ENCODE measurements at places on chromosomes 3 and 15.

- DNase-seq, result no peak
Observed at GRCh38 chr3:101413656-101414055, 93.3 kb upstream of the IMPG2 start.

DNA sequence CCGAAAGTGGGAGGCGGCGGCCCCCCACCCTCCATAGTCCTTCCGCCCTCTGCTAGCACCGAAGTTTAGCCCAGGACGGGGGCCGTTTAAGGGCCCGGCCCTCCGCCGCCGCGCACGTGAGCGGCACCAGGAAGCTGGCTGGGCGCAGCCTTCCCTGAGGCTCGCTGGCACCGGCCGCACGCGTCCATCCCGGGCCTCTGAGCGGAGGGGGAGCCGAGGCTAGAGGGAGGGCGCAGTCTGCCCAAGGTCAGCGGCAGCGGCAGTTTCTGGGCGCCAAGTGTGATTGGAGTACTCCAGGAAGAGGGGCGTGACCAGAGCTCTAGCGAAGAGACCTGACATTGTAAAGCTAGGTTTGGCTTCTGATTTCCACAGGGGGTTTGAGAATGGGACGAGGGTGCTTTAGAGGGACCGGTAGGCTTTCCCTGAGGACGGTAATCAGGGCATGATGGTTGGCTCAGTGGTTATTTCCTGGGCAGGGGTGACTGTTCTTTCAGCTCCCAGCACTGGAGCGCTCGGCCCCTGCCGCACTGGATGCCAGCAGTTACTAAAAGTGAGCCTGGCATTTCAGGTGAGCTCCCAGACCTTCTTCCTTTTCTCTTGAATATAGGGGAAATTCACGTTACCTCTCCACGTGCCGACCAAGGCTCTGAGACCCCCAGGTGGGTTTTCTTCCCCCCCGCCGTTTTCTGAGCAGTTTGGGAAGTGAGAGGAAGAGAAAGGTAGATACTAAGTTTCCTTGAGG, 853 bp downstream of the TEX264 start:
- DNase-seq, result no peak

DNA sequence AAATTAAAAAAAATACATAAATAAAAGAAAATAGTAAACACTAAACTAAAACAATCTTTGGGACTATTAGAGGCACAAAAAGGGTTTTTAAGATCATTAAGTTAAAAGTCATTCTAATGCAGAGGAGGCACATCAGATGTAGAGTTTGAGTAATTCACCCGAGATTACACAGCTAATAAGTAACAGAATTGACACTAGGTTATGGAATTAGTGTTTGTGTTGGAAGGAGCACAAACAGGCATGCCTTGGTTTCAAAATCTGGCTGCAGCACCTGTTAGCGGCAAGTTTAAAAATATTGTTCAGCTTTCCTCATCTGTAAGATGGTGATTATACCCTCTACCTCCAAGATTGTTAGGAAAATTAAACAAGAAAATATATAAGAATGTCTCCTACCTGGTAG, 39.0 kb downstream of the RASA2 start:
- DNase-seq, result no peak

GRCh38 chr3:184289426-184289938, 9.6 kb upstream of the PSMD2 start:
- DNase-seq, result no peak

DNA sequence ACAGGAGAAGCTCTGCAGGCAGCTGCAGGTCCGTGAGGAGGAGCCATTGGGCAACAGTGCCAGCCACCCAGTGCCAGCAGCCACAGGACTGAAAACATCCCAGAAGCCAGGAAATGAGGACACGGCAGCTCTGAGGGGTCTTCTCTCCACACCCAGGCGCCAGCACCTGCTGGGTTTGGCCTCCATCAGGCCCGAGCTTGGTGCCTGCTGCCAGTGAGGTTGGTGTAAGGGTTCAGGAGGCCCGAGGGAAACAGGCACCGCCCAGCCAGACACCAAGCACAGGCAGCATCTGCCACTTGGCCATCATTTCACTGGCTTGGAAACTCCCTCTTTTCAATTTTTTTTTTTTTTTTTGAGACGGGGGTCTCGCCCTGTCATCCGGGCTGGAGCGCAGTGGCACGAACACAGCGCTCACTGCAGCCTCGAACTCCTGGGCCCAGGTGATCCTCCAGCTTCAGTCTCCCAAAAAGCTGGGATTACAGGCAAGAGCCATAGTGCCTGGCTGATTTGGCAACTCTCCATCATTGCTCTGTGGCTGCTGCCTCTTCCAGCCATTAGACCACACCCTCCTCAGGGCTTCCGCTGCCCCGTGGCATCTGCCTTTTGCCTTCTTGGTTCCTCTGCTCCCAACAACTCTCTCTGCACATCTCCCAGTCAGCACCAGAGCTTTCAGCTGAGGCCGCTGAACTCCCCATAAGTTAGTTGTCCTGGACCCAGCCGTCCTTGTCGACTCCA, 1.5 kb upstream of the ITIH3 start:
- no peak for DNase-seq

GRCh38 chr3:169641167-169641566, 22.3 kb downstream of the MECOM start:
- no peak for DNase-seq

DNA sequence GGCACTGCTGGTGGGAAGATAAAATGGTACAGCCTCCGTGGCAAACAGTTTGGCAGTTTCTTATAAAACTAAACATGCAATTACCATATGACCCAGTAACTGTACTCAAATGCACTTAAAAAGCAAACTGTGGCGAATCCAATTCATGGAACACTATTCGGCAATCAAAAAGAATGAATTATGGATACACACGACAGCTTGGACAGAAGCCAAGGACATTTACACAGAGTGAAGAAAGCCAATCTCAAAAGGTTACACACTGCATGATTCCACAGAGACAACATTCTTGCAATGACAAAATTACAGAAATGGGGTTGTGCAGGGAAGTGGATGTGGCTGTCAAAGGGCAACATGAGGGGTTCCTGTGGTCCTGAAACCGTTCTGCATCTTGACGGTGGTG, 122.1 kb upstream of the IQSEC1 start:
- no peak for DNase-seq

DNA sequence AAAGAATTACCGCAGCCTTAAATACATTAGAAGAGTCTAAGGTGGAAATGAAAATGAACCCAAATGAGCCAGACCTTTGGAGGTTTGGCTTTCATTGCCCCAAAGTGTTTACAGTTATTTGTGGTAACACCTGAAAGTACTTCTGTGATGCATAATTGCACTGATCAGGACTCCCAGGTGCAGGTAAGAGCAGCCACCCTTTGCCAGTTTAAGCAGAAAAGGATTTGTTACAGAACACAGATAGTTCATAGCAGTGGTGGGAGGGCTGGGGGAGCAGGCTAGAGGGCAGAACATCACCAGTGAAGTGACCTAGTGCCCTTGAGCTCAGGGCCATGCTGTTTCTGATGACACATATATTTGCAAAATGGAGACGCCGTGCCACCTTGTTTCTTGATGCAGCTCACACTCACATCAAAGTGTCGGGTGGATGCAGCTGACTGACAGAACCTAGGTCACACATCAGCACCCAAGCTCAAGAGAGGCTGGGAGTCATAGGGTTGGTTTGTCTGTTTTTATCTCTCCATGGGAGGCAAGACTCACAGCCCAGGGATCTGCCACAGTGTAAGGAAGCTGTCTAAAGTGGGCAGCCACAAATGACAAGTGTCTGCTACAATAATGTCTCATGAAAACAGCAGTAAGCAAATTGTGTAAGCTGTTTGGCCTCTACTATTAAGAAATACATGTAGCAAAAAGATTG, 49.1 kb downstream of the NEK11 start:
- DNase-seq, result no peak

GRCh38 chr3:71271596-71271995, 311.9 kb downstream of the FOXP1 start:
- no peak for DNase-seq

- DNase-seq, result no peak
Observed at GRCh38 chr3:42654331-42655201, 1.1 kb downstream of the ZBTB47 start.

DNA sequence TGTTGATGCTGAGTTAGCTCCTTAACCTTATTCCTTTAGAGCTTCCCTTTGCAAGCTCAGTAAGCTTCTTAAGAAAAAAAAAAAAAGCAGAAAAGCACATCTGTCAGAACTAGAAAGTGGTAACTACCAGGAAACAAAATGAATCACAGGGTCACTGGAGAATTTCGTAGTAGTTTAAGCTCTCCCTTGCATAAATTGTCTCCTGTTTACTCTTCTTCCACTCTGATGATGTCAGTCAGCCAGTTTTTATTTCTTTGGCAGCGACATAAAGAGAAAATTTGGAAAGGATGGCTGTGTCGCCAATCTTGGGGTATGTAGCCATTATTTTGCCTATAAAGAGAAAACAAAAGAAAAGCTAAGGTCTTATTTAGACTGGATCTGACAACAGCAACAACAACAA, 3.2 kb upstream of the GABRR3 start:
- DNase-seq, result no peak

DNA sequence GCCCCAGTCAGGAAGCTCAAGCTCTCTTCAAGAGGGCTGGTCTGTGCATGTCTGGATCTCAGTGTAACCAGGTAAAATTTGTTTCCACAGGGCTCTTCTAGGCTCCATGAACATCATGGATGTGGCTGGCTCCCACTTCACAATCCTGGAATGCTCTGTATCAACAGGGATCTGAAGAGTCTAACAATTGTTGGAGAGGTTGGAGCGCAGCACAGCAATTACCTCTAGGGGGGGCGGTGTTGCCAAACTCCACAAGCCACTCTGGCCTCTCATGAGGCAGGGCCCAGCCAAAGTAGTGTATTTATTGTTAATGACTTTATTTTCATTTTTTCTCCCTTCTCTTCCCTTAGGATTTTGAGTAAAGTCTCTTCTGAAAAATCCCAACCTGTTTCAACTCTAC, 6.1 kb upstream of the EIF2B5 start:
- no peak for DNase-seq

DNA sequence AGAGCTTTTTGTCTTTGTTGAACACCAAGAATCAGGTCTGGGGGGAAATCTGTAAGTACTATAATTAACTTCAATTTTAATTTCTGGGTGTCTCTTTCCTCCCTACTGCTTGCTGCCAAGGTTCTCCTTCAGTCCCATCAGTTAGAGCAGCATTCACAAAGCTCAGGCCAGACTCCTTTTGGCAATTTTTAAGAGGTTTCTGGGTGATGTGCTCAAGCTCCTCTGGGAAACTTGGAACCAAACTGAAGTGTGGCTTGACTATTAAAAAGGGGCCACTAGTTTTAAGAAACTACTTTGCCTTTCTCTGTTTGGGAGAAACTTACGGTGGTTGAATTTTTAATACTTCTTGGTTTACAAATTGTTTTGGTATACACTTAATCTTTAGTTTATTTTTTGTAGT, 227.7 kb upstream of the SOX2 start:
- no peak for DNase-seq

- DNase-seq, result no peak
Observed at GRCh38 chr3:45795509-45795881, 841 bp downstream of the SLC6A20 start.

DNA sequence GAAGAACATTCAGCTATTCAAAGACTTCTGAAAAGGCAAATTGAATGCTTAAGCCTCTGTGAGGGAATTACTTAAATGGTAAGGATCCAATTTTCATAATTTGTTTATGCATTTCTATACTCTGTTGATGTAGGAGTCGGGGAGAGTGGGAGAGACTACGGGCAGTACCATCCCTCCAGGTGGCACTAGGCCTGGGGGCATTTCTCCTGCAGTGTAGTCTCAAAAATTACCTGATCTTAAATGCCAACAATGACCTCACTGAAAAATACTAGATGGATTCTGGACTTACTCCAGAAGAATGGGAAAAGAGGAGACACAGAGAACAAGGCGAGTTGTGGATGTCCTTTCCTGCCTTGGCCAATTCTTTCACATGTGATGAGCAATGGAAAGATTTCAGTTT, 77.8 kb upstream of the PLXND1 start:
- DNase-seq, result no peak

- no peak for DNase-seq
Observed at GRCh38 chr3:36820083-36820482, 55.7 kb upstream of the DCLK3 start.

- DNase-seq, result no peak
Observed at GRCh38 chr15:77181305-77182074, 110.6 kb upstream of the TSPAN3 start.

- no peak for DNase-seq
Observed at GRCh38 chr3:121786485-121786884, 36.9 kb upstream of the GOLGB1 start.

GRCh38 chr3:64131725-64132469, 93.4 kb downstream of the PRICKLE2 start:
- DNase-seq, result no peak

DNA sequence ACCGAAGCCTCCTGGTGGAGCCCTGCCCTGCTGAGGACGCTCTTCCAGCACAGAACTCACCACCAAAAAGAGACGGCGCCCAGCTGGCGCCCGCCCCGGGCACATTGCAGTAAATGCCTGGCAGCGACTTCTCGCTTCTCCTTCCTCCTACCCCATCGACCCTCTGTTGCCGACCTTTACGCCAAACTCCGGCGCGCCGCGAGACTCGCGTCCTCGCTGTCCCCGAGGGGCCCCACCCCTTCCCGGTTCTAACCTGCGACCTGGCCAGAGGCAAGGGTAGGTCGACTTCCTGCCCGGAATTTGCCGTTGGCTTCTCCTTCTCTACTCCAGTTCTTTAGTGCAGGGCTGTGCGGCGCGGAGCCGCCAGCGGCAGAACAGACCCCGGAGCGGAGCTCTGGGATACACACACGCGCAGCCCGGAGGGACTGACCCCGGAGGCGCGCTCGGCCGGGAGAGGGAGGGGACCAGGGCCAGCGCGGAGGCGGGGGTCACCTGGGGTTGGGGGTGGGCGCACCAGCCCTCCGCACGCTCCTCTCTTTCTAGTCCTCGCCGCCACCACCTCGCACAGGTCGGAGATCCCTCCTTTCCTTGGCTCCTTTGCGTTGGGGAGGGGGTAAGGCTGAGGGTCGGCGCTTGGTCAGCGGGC, 226.6 kb upstream of the AZI2 start:
- no peak for DNase-seq

- DNase-seq, result no peak
Observed at GRCh38 chr15:29813009-29813408, 9.3 kb downstream of the TJP1 start.

DNA sequence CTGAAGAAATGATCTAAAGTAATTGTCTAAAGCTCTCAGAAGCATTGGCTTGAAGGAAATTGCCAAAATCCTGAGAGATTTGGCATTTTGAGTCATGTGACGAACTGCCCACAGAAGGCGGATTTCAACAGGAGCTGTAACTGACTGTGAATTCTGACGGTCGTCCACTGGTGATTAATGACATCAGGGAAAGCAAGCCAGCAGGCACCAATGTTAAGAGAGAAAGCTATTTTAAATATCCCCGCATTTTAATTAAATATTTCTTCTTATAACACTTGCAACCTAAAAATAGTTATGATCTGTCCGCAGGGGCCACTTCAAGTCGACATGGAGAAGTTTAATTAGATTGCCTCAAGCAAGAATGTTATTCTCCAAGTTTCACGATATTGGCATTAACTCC, 51.6 kb downstream of the WNT5A start:
- DNase-seq, result no peak

DNA sequence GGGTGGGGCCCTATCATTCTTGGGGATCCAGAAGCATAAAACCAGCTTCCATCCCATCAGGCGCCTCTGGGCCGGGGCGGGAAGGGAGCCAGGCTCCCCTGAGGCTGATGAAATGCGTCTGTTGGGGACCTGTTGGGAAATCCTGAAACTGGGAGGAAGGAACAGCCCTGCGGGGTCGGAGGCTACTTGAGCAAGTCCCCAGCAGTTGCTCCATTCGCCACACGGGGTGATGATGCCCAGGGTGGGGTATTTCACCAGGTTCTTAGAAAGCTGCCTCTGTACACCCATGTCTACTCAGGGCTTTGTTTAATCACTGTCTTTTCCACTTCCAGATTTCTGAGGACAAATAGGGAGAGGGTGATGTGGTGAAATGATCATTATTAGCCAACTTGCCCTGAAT, 25.4 kb upstream of the TSEN2 start:
- no peak for DNase-seq

Measured in HS-5 (cell line).